T-cell (primary cell): ENCODE measurements at places on chromosomes 1 and 21.

GRCh38 chr1:41545996-41546832 is 61.7 kb upstream of the EDN2 start:
- DNase-seq = no peak

DNA sequence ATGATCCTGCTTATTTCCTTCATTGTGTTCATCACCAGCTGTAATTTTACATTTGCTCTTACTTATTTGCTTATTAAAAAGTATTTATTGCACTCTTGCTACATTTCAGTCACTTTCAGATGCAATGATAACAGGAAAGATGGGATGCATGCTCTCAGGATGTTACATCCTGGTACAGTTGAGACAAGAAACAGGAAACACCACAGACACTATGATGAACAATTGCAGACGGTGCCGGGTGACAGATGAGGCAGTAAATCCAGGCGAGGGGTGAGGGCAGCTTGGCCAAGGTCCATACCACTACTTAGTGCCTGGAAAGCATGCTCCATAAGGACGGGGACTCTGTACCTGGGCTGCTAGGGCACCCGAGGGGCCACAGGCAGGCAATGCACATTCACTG is 156.6 kb upstream of the RAB4A start:
- DNase-seq = no peak

GRCh38 chr1:5222626-5223025 is 568.2 kb downstream of the AJAP1 start:
- DNase-seq = no peak

GRCh38 chr21:35336534-35336933 is 287.4 kb upstream of the RUNX1 start:
- DNase-seq = no peak

- DNase-seq = no peak
Observed at GRCh38 chr1:166811691-166812090, 27.6 kb upstream of the POGK start.

DNA sequence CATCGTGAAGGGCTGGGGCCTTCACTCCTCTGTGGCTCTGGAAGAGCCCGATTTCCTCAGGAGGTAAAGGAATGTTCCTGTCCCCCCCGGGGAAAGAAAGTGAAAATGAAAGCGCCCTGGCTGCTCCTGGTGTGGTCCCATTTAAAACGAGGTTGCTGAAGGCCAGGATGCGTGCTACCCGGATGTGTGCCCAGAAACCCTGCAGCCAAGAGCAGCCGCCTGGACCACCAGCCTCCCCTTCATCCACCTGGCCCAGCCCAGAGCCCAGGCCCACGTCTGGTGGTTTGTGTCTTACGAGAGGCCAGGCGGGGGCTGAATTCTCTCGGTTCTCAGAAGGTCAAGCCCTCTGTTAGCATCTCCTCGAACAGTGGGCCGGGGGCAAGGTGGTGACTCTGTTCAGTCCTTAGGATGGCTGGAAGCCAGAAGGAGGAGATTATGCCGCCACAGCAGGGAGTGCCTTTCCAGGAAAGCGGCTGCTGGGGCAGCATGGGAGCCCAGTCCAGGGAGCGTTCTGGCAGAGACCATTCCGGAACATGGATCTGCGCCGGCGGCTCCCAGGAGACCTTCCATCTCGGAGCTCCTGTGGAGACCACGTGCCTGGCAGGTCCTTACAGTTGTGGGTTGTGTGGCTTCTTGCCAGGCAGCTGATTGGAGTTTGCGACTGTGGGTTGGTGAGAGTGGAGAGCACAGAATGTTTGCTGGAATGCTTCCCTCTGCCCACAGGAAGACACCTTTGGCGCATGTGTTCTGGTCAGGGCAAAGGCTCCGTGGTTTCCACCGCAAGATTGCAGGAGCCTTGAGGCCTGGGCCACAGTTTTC is 1.4 kb downstream of the GUK1 start:
- peak; percentile 25 for DNase-seq

DNA sequence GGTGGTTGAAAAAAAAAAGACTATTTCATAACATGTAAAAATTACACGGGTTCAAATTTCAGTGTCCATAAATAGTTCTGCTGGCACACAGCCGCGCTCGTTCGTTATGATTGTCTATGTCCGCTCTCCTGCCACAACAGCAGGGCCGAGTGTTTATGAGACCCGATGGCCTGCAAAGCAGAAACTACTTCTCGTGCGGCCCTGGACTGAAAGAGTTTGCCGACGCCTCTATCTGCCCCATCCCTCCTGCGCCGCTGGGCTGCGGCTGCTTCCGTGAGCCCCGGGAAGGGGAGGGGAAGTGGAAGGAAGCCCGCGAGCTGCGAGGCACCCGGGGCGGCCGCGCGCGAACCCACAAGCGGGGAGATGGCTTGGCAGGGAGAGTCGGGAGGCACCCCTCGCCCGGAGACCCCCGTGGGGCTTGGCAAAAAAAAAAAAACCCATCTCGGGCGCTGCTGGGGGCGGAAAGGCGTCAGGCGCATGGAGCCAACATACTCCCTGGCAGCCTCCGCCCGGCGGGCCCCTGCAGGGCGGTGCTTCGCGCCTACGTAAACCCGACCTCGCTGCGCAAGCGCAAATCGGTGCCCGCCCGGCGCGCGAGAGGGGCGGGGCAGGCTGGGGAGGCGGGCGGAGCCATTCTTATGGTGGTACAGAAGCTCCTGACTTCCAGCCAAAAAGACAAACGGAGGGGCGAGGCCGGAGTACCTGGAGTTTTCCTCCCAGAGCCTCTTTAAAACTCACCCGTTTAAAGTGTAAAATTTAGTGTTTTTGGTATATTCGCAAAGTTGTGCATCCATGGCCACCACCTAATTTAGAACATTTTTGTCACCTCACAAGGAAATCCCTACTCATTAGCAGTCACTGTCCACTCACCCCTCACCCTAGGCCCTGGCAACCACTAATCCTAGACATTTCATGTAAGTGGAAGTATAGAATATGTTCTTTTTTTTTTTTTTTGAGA is 8.3 kb downstream of the SLC27A3 start:
- peak; percentile 86 for DNase-seq

DNA sequence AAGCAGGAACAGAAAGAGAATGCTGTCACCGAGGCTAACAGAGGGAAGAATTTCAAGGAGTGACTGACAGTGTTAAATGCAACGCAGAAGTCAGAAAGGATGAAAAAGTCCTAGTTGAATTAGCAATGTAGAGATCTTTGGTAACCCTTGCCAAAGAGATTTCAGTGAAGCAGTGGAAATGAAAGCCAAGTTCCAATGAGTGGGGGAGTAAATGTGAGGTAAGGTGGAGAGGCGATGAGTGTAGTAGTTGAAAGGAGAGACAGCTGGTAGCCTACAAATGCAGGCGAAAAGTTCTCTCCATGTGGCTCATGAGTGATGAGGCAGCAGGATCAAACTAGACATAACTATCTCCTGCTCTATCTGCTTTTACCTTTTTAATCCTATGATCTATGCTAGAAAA is 74.6 kb upstream of the IPO9 start:
- DNase-seq = no peak

GRCh38 chr21:41141031-41141457 is 26.9 kb upstream of the BACE2 start:
- no peak for DNase-seq

- DNase-seq = no peak
Observed at GRCh38 chr1:23638786-23639241, 52.8 kb upstream of the RPL11 start.

DNA sequence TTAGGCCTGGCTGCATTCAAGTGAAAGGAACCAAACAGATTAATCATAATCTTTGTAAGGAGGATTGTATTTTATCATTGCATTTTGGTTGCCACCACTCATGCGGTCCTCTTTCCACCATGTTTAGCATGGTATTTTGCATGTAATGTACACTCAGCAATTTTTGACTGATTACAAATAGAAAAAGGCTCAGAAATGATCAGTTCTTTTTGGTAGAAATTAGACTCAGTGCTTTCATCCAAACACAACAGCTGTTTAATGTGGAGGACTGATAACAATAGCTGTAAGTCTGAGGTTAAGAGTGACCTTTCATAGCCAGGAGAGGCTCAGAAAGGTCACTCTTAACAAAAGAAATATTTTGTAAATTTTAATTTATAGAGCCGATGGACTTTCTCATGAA is 25.3 kb upstream of the DPH5 start:
- no peak for DNase-seq

GRCh38 chr1:223853275-223853674 is 7.5 kb upstream of the TP53BP2 start:
- DNase-seq = no peak

GRCh38 chr1:230262867-230263567 is 163.1 kb downstream of the PGBD5 start:
- DNase-seq = no peak

DNA sequence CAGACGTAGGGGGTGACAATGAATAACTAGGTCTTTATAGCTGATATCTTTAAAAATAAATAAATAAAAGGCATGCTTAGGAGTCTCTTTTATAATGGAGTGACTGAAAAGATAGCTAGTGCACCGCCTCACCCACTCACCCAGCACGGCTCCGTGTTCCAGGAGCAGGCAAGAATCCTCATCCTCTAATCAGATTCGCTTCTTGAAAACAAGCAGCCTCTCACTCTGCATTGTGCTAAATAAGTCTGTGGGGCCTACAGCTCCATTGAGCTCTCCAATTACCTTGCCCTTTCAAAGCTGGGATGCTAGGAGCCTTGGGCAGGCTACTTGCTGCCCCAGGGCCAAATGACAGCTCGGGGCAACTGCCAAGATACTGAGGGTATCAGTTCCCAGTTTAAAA is 91.5 kb downstream of the TIAM1 start:
- no peak for DNase-seq

DNA sequence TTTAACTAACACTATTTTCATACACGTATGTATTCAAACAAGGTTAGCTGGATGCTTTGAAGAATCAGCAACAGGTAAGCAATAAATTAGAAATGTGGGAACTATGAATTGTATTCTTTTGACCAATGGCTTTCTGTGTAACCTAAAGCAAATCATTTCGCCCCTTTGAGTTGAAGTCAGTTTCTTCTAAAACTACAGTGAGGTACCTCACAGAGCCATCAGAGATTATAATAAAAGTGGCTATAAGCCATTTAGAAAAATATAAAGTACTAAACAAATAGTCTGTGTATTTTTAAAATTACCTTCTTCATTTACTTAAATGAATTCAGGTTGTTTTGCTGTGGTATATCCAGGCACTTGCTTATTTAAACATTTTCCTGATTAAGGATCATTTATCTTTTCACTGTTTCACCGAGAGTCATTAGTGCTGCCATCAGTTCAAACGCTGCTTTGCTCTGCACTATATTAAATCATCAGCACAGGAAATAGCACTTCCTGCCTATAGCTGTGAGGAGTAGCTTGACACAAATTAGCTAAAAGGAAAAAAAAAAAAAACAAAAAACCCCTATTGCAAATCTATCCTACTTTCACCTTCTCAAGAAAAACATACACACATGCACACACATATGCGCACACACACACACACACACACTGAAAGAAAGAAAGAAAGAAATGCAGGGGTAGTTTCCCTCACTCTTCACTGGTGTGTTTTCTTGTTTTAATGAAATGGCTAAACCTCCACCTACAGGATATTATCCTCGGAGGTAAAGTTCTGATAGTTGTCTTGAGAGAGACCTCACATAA is 39.8 kb upstream of the C1orf105 start:
- peak; percentile 12 for DNase-seq

DNA sequence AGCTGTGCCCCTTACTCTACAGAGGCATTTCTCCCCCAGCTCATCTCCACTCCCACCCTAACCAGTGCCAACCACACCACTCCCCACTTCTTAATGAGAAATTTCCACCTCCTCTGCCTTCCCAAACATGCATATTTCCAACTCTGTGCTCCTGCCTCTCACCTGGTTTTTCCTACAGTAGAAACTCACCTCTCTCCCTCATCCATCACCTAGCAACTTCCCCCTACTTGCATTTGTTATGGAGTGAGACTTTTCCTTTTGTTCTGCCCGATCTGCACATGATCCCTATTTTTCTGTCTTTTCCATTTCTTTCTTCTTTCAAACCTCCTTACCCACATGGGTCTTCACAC is 11.9 kb downstream of the RGS8 start:
- DNase-seq = no peak

DNA sequence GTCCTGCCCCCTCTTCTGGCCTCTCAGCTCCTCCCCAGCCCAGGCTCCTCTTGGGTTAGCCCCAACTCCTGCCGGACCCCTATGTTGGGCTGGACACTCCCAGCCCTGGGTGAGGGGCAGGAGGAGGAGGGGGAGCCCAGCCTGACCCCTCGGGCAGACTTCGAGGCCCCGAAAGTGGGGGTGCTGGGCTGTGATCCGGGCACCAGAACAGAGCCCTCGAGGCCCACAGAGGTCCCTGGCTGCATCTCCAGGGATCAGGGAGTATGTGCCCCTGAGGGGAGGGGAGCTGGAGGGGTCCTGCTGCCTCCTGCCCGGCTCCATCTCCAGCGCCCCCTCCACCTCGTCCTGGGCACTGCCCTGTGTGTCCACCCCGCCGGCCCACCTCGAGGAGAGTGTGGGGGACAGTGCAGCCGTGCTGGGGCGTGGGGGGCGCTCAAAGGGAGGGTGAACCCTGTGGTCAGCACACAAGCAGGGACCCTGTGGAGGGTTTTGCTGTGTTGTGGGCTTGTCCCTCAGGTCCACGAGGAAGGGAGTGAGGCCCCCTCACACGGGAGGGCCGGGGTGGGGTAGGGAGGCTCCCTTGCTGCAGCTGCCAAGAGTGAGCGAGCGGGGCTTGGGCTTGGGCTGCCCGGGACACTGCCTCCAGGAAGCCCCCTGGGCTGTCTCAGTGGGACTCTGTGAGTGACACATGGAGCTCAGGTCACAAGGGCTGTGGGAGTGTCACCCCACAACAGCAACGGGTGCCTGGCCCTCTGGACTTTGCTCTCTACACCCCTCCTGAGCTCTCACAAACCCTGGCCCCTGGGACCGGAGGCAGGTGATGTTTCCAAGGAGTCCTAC is 54.4 kb downstream of the COL18A1 start:
- DNase-seq = no peak

GRCh38 chr1:67991546-67991945 is 58.9 kb downstream of the DIRAS3 start:
- DNase-seq = no peak

DNA sequence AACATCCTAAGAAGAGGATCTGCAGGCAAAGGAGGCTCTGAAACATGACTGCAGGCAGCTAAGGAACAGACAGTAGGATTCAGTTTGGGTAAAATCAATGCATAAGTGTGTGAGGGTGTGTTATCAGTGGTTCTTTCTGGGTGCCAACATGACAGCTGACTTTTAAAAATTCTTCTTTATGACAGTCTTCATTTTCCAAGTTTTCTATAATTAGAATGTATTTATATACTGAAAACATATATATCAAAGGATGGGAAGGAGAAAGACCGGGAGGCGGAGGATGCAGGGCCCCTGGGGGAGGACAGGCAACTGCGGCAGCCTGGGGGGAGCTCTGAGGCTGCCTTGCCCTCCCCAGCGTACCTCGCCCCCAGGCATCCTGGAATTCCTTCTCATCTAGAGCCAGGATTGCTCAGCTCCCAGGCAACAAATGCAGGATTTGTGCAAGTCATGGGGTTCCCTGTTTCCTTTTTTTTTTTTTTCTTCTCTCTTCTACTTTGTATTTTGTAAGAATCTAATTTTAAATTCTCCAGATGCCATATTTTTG is 104.8 kb downstream of the CSMD2 start:
- no peak for DNase-seq

GRCh38 chr1:153539395-153540093 is 1.2 kb downstream of the S100A5 start:
- no peak for DNase-seq

- DNase-seq = no peak
Observed at GRCh38 chr1:101089613-101090338, 64.2 kb upstream of the DPH5 start.
